ENCODE measurements at places on chromosomes 7 and 10.

DNA sequence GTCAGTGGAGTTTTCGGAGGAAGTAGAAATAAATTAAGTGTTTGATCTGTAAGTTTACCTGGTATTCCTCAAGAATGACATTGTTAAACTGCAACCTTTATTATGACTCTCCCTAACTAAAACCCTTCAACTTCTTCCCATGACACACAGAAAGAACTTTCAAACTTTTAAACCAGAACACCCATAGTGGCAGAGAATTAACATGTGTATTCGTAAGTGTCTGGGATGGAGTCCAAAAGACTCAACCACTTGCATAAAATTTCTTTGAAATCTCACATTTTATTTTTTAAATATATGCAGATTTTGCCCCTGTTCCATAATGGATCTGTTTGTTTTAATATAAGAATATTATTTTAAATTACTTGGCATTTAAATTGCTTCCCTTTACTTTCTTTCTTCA lies 54.6 kb upstream of the PLXNA4 start:
- DNase-seq = no peak

GRCh38 chr10:79202188-79203013 lies 133.6 kb downstream of the ZMIZ1 start:
- no peak for DNase-seq

GRCh38 chr10:29805134-29805723 lies 170.5 kb upstream of the SVIL start:
- no peak for DNase-seq

DNA sequence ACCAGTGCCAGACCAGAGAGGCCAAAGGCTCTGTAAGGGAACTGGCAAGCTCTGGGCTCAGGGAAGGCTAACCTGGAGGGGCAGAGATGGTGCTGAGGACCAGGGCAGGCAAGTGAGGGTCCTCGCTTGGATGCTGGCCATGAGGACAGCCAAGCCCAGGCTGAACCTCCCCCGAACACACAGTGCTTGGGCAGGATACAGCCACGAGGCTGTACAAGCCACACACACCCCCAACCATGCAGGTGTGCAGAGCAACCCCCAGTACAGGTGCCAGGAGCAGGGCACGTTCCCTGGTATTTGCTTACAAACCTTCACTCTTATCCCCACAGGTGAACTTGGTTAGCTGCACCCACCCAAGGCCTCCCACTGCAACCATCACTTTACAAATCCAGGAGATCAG lies 185.7 kb downstream of the GRID1 start:
- no peak for DNase-seq

DNA sequence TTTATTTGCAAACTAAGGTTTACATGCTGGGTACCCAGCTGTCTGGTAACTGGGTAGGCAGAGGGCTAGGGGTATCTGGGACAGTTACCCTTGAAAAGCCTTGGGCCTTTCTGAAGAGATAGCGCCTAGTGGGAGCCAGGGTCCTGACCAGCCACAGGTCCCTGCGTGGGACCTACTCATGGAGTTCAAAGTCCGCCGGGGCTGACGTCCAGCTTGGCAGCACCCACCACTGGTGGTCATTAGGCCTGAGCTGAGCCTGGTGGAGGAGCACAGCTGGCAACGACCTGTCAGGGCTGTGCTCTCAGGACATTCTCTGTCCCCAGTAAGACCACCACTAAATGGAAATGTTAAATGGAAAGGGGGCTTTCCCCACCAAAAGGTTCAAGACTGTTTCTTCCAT lies 20.0 kb downstream of the GUSB start:
- DNase-seq = no peak

DNA sequence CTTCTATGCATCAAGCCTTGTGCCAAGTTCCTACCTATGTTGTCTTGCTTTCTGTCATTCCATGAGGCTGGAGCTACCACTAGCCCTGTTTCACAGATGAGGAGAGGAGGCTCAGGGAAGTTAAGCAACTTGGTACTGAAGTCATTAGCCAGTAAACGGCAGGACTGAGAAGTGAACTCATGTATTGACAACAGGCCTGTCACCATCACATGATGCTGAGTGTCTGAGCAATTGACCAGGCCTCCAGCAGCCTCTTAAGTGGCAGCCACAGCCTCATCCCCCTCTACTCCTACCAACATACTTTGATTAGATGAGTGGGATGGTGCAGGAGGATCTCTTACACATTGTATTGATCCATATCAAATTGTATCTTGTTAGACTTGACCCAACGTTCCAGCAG lies 317.6 kb downstream of the GRID1 start:
- no peak for DNase-seq

DNA sequence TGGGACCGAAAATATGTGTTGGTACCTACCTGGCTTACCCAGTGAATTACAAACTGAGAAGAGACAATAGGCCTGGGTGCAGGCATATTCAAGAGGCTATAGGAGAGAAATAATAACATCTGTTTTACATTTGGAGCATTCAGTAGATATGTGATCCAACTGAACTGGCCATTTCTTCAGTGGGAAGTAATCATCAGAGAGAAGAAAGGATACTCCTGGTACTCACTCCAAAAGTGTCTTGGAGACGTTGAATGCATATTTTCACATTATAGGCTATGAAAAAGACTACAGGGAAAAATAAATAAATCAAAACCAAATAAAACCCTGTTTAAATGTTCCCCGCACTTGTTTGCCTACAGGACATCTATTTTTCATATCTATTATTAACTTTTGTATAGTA lies 1680.3 kb downstream of the REEP3 start:
- DNase-seq = no peak

GRCh38 chr10:608331-609261 lies 80.9 kb downstream of the DIP2C start:
- no peak for DNase-seq

- peak; percentile 28 for DNase-seq
Observed at GRCh38 chr7:82549616-82550285, 106.2 kb upstream of the CACNA2D1 start.

- DNase-seq = no peak
Observed at GRCh38 chr10:50431133-50431532, 179.8 kb upstream of the ASAH2 start.

GRCh38 chr10:30413996-30414576 lies 19.9 kb upstream of the MAP3K8 start:
- DNase-seq = peak; percentile 78

DNA sequence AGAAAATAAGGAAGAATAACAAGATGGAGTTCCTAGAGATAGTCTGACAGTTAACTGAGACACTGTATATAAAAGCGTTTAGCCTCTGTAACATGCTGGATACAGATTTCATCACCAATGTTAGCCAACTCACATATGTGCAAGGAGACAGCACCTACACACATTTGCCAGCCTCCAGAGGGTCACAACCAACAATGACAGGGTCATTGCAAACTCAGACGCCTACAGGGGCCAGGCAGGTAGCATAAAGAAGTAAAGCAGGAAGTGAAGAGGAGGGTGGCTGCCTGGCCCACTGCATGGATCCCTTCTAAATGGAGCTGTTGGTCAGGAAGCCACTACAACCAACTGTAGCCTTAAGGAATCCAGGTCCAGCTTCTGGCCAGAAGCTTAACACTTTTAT lies 50.4 kb downstream of the NRAP start:
- no peak for DNase-seq

- peak; percentile 60 for DNase-seq
Observed at GRCh38 chr10:60208676-60209269, 180.9 kb downstream of the ANK3 start.

- DNase-seq = no peak
Observed at GRCh38 chr7:100376066-100376465, 2.8 kb downstream of the PILRA start.

DNA sequence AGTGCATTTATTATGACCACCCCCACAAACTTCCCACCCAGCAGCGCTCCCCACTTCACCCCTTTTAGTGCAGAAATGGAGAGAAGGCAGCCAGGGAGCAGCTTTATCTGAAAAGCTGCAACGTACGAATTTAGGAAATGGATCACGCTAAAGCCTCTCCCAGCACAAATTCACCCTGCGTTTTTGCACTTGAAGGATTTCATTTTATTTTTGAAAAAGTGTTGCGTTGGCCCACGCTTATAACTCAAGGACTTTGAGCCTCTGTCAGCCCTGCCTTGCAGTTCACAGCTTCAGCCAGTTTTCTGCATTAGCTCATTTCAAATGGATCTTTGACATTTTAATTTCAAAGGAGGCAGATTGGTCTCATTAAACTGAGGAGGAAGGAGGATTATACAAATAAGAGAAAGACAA lies 556.1 kb downstream of the KCNMA1 start:
- DNase-seq = no peak

- DNase-seq = no peak
Observed at GRCh38 chr7:140156460-140157080, 20.2 kb downstream of the KDM7A start.

GRCh38 chr10:13892871-13893270 lies 306.1 kb downstream of the PRPF18 start:
- no peak for DNase-seq

- no peak for DNase-seq
Observed at GRCh38 chr10:71206911-71207310, 5.5 kb upstream of the UNC5B start.

DNA sequence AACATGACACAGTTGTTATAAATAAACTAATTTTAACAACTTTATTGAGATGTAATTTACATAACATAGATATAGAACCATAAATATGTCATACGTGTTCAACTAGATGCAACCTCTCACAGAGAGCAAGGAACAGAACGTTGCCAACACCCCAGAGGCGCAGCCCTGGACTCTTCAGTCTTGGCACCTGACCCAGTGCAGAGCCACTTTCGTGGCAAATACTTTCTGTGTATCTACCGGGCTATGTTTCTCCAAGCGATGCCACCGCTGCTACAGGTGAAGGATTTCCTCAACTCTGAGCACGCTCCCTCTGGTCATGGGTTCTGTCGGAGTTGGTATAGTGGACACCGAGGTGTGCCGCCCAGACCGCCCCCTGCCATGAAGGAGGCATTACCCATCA lies 57.4 kb downstream of the TEX36 start:
- DNase-seq = no peak

DNA sequence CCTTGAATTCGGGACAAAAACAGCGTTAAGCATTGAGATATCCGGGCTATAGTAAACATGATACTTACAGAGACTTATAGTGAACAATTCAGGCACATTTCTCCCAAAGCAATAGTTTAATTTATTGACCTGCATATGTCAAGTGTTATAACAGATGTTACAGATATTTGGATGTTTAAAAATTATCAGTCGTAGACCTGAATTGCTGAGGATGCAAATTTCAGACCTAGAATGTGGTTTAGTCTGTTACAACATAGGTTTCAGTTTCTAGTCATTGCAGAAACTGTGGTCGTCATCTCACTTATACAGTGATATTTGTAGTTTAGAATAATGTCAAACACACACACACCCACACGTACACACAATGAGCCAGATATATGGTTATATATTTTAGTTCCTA lies 85.2 kb downstream of the VTI1A start:
- no peak for DNase-seq

DNA sequence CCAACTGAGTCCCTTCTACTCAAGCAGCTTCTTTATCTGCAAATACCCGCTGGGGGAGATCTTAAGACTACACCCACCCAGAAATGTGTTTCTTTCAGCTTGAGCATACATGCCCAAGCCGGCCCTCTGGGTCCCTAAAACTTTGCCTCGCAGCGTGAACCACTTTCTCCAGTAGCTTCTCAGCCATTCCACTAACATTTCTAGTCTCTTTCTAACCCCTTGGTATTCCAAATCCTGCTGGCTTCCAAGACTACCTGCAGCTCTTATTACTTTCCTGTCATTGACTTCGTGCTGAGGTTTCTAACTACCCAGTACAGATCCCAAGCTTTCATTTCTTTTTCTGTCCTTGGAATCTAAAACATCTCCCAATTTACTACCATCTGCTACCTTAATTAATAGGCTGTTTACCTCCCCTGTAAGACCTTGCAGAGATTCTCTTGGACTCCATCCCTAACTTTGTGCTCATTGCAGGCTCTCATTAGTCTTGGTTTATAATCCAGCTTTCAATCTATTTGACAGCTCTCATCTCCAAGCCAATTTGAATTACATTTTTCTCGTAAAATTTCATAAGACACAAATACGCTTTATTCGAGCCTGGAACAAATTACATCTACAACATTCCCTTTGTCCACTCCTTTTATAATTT lies 153.6 kb downstream of the FGFR2 start:
- no peak for DNase-seq

DNA sequence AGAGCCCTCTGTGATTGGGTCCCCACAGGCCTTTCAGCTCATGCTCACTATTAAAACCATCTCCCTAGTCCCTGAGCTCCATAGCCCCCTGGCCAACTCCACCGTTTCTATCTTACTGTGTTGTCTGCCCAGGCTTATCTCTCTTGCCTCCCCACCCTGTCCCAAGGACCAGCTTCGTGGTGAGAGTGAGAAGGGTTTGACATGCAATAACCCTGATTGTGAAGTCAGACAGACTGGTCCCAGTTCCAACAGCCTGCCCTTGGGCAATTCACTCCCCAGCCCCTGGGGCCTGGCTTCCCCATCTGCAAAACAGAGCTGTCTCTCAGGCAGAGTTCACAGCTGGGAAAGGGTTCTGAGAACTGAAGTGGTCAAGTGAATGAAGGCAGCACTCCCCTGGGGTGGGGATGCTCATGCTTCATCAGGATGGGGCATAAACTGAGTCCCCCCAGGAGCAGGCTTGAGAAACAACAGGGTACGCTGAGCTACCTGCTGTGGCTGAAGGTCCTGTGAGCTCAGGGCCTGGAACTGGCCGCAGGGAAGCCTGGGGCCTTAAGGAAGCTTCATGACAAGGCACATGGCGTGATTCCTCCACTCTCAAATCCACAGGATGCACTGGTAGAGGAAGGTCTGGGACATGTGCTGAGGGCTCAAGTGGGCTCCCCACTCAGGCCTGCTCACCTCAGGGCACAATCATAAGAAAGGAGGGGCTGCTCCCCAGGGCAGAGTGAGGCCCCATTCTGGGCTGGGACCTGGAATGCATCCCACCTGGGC lies 1.8 kb upstream of the PPIF start:
- no peak for DNase-seq

DNA sequence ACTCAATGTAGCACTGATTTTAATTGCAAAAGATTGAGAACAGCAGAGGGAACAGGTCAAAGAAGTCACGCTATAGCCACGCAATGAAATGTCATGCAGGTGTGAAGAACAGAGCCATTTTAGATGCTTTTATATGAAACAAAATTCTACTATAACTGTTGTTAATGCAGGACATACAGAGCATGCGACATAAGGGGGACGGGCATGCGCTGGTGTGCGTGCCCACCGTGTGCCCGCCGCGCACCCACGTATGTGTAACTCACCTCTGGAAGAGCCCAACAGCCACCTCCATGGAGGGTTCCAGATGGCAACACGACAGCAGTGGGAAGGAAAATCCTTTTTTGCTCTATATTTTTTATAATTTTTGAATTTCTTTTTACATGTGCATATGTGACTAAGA lies 410.0 kb upstream of the RNF32 start:
- DNase-seq = no peak

DNA sequence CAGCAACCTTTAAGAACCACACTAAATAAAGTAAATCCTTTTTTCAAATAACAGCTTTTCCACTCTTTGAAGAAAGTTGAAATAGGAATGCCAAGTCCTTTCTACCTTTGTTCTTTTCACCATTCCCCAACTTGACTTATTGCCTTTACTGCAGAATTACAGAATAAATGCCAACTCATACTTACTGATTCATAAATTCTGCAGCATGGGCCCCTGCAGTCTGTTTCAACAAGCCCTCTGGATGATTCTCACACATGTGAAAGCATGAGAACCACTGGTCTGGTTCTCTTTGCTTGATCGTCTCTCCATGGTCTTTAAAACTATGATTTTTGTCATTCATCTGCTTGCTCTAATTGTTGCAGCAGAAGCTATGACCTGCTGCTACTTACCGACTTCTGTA lies 56.1 kb downstream of the HACD1 start:
- DNase-seq = no peak
